ENCODE measurements at places on chromosomes 1 and 21. TPM values are rescaled to one million over a fixed set of nuclear protein-coding genes. Genes with fewer than 3 reads are reported as not detected.

Gene HPDL
- 4.0 TPM for total RNA-seq

Gene TTC34
- total RNA-seq, result not detected

Gene CERS2
- total RNA-seq, result 56.5 TPM

Gene HHAT
- 3.7 TPM for total RNA-seq

Gene CFHR2
- total RNA-seq, result not detected

Gene LCE2C
- not detected for total RNA-seq

Gene FCRL5
- total RNA-seq, result 0.08 TPM

Gene ELAPOR1
- total RNA-seq, result 0.40 TPM

Gene SSBP3
- total RNA-seq, result 17.1 TPM

- DNase-seq, result no peak
Measured at GRCh38 chr1:52127181-52128180, 14.4 kb upstream of the ZFYVE9 start.

DNA sequence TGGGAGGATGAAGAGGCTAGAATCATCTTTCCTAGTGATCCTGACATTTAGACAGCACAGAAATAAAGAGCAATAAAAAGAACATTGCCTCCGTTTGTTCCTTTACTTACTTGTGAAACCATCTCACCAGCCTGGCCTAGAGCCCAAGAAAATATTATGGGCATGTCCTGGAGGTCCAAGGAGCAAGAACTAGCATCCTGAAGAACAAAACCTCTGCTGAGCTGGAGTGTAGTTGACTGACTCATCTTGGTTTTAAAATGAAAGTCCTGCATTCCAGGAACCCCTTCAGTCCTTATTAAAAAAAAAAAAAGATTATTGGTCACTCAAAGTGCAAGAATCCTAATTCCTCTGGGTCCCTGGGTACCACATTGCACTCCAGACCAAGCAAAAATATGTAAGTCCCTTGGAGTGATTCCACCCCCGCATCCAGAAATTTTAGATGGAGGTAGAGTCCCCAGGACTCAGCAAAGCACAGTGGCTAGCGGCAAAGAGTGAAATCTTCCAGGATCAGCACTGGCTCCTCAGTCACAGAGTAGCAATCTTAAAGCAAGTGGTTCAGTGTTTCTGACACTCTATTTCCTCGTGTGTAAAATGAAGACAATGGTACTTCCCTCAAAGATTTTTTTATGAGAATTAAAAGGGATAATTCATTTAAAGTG lies 7.0 kb downstream of the SMCP start:
- DNase-seq, result no peak

GRCh38 chr1:220962031-220962751 lies 82.9 kb downstream of the HLX start:
- no peak for DNase-seq

GRCh38 chr1:4319496-4319895 lies 334.9 kb upstream of the AJAP1 start:
- DNase-seq, result no peak

- no peak for DNase-seq
Measured at GRCh38 chr1:115300087-115300876, 37.8 kb downstream of the NGF start.

DNA sequence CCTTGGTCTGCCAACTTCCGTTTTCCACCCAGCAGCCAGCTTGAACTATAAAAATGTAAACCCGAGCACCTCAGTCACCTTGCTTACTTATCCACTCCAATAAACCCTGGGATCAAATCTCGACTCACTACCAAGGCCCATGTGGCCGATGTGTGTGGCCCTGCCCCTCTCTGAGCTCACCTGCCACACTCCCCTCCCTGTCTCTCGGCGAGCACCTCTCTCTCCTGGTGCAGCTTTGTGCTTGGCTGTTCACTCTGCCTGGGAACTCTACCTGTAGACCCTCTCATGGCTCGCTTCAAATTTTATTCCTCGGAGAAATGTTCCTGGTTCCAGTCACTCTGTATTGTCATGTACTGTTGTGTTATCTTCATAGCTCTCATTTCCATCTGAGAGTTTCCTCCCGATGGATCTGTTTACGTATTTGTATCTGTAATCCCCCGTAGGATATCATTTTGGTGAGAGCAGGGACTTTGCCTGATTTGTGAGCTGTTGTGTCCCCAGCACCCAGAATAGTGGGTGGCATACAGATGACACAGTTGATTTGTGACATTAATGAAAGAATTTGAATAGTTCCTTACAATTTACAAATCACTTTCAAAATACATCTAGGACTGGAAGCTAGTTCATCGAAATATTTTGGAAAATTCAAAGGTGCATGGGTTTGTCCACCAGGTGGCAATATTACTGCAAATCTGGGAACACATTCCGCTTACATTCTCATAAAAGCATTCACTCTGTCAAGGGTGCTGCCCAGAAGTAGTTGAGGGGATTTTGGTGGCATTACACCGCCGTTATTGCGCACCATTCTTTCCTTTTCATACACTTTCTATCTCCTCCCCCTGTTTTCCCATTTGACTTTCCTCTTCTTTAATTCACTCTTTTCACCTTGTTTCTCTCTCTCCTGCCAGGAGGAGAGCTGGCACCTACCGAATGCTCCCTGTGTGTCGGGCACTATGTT lies 95.3 kb downstream of the ABCA4 start:
- DNase-seq, result no peak

- no peak for DNase-seq
Measured at GRCh38 chr1:199202331-199202730, 563.5 kb downstream of the PTPRC start.

DNA sequence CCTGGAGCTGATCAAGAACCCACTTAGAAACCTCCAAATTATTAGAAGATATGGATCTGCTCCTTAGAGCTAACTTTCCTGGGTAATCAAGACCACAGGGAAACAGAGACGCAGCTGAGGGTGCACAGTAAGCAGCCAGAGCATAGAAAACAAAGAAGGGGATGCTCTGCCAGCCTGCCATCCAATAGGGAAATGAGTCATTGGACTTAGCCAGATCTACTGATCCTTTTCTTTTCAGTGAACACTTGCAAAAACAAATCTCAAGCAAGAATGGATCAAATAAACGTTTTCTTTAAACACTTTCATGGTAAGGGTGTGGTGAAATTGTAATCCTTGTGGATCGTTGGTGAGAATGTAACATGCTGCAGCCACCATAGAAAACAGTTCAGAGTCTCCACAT lies 474.0 kb downstream of the LTN1 start:
- no peak for DNase-seq

- DNase-seq, result no peak
Measured at GRCh38 chr21:25742900-25743299, 8.1 kb downstream of the GABPA start.

- no peak for DNase-seq
Measured at GRCh38 chr1:98048244-98048643, 127.4 kb upstream of the DPYD start.

DNA sequence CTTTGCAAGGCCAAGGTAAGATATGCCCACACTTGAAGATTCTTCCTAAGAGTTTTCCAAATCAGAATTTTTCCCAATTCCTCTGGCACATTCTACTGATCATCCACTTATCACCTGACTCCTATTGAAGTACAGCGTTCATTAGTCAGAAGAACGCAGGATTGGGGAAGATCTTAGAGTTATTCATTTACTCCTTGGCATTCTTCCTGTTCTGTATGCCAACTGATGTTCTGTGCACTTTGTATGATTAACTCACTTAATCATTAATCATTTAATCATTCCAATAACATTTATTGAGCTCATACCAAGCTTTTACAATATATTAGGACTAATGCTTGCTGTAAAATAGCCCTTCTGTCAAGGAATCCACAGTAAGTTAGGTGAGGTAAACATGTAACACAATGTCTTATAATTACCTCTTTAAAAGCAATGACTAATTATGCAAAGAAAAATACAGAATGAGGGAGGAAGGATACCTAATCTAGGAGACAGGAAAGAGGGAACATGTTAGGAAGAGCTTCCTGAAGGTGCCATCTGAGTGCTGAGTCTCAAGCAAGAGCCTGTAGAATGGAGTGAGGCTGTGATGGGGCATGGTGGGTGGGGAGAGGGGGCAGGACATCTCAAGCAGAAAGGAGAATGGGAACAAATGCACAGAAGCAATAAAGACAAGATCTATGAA lies 71.1 kb upstream of the DPT start:
- no peak for DNase-seq

GRCh38 chr1:42239555-42239954 lies 75.0 kb upstream of the GUCA2A start:
- DNase-seq, result no peak

DNA sequence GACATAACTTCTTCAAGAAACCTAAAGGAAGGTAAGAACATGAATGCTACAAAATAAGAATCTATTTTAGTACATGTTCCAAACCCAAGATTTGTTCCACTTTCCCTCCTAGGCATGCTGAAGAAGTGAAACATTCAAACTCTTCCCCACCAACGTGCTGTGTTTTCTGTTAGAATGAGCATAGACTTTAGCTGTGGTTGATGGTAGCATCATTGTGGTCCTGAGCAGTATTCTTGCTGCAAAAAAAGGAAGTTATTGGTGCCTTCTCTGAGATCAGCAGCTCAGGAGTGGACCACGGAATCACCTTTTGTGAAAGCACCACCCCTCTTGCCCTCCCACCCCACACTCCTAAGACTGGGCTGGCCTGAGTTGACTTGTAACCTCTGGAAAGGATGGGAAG lies 100.4 kb upstream of the POGK start:
- no peak for DNase-seq

- no peak for DNase-seq
Measured at GRCh38 chr1:161198194-161198896, 509 bp downstream of the ADAMTS4 start.

- DNase-seq, result no peak
Measured at GRCh38 chr1:44834328-44834727, 8.7 kb downstream of the PTCH2 start.

GRCh38 chr21:45838634-45839033 lies 142.9 kb upstream of the COL6A1 start:
- no peak for DNase-seq

GRCh38 chr1:48208652-48209051 lies 13.9 kb upstream of the SLC5A9 start:
- DNase-seq, result no peak

Data from esophagus squamous epithelium (tissue), 5 donors.